ENCODE measurements at places on chromosomes 13 and 19.

- DNase-seq = no peak
Observed at GRCh38 chr19:54477650-54478049, 4.6 kb upstream of the CDC42EP5 start.

DNA sequence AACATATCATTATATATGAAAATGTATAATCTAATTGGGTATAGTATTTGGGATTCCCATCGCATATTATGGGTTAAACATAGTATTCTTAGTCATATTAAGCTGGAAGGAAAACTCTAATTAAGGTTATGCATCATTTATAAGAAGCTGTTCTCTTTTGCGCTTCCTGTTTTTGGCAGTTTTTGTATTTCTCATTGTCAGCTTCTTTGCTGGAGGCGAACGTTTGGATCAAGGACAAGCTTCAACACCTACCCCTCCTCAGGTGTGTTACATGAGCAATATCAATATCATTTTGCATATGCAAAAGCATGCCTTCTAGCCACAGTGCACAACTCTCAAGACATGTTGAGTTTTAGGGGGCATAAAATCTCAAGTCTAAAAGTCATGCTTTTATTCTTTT is 439.8 kb downstream of the TDRD3 start:
- DNase-seq = no peak

- no peak for DNase-seq
Observed at GRCh38 chr19:13011653-13012389, 16.5 kb downstream of the NFIX start.

DNA sequence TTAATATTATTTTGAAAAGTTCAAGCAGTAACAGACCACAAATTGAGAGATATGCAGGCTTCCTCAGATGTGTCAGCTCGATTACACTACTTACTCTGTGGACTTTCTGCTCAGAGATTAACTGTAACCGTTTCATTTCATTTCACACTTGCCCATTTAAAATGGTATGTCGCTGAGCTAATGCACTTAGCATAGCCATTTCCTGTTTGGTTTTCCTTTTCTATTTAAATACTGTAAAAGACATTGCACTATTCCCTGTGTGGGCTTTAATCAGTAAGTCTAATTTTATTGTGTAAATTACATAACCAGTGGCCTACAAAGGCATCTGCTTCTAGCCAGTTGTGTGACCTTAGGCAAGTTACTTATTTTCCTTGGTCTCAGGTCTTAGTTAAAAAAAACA is 237.6 kb downstream of the LACC1 start:
- DNase-seq = no peak

DNA sequence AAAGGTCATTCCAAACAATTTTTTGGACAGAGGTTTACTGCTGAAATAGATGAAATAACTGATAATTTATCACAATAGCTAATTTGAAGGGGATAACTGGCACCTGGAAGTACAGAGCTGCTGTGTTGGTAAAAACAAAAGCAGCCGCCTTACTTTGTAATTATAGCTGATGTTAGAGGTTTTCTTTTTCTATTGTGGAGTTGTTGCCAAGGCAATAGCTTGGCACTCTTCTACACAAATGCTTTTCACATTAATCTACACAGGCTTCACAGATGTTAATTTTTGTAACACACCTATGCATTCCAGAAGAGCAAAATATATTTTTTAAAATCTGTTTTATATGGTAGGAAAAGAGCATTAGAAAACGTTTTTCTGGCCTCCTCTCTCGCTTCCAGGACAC is 56.9 kb downstream of the LACC1 start:
- no peak for DNase-seq

- no peak for DNase-seq
Observed at GRCh38 chr19:51714848-51715247, 8.9 kb downstream of the HAS1 start.

- DNase-seq = no peak
Observed at GRCh38 chr13:40813667-40814454, 24.4 kb downstream of the SLC25A15 start.

DNA sequence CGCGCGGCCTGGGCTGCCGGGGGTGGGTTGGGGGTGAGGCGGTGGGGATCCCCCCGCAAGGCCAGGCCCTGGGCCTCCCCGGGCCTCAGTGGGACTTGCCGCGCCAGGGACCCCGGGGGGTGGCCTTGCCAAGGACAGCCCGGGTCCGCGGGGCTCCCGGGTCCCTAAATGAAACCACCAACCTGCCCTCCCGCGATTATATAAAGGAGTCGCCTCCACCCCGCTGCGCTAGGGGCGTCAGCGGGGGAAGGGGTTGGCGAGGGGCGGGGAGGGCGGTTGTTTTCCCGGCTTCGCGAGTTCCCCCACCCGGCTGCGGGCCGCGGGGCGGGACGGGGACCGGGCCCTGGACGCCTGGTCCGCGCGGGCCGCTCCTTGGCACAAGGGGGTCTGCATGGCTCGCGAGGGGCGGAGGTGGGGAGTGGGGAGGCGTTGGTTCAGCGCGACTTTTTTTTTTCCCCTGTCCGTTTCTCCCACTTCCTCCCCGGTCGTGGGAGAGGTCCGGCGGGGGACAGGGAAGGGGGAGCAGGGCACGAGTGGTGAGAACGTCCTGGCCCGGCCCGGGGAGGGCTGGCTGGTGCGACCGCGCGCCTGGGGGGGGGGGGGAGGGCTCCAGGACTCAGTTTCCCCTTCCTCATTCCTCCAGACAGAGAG is 822 bp upstream of the ZBTB7A start:
- DNase-seq = no peak

Measured in NCI-H187 treated with DMSO at 0.1 percent for 48 hours (cell line).